ENCODE measurements at places on chromosomes 16 and 17. TPM values are rescaled to one million over a fixed set of nuclear protein-coding genes. Genes with fewer than 3 reads are reported as not detected.

Gene CD300E
- 0.06 TPM for polyA plus RNA-seq

Gene MT4
- not detected for polyA plus RNA-seq

Gene MT1F
- polyA plus RNA-seq = 94.2 TPM

Gene CDH3
- not detected for polyA plus RNA-seq

Gene TBX6
- polyA plus RNA-seq = 0.25 TPM

Gene RTN4RL1
- 0.35 TPM for polyA plus RNA-seq

Gene SLC47A2
- not detected for polyA plus RNA-seq

Gene STH
- polyA plus RNA-seq = not detected

Gene ATP1B2
- polyA plus RNA-seq = 0.17 TPM

Gene SPIRE2
- not detected for polyA plus RNA-seq

Gene KLHL10
- polyA plus RNA-seq = 0.09 TPM

Gene DOC2B
- polyA plus RNA-seq = not detected

Gene ATMIN
- polyA plus RNA-seq = 41.4 TPM

Gene TMEM114
- not detected for polyA plus RNA-seq

Gene SPHK1
- 0.37 TPM for polyA plus RNA-seq

Gene RDM1
- polyA plus RNA-seq = 2.7 TPM

Gene SLFN14
- polyA plus RNA-seq = 0.33 TPM

Gene VMO1
- polyA plus RNA-seq = not detected

Gene MT1X
- polyA plus RNA-seq = 201 TPM
